Transverse colon (tissue), 4 donors: ENCODE measurements at places on chromosomes 16 and 17. TPM values are rescaled to one million over a fixed set of nuclear protein-coding genes. Genes with fewer than 3 reads are reported as not detected.

SOST gene
- not detected for total RNA-seq

- DNase-seq = no peak
Observed at GRCh38 chr17:77049440-77049839, 91.3 kb upstream of the SEC14L1 start.

DNA sequence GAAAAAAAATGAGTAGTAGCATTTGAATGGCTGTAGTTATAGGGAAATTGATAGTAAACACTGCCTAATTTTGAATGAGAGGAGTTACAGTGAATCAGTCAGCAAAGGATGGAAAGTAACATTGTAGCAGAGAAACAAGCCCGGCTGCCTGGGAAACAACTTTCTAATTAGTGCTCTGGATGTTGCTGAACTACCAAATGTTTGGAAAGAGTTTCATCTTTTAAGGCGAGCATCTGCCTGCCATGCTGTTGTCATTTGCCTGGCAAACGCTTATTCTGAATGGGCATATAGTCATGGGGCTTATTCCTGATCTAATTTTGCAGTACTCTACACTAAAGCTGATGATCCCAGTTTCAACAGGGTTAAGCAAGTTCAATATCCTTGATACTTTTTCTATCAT, 138.6 kb downstream of the CDH11 start:
- DNase-seq = no peak

DNA sequence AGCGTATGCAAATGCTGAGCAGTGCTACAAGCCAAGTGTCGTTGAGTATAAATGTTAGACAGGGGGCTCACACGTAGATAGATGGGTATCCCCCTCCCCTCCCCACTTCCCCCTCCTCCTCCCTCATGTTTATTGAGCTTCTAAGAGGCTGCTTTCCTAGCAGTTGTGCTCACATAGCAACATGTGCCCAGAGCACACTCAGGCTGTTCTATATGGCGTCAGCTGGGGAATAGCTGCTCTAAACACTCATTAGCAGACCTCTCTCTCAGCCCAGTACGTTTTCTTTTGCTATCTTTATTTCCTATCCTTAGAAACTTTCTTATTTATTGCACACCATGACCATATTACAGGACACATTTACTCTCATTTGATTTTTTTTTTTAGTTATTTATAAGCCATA, 1.8 kb downstream of the KCNJ2 start:
- DNase-seq = no peak

KAT2A gene
- total RNA-seq = 154 TPM

GRCh38 chr17:48586355-48587258, 3.4 kb downstream of the HOXB3 start:
- no peak for DNase-seq

SLC13A5 gene
- not detected for total RNA-seq

- no peak for DNase-seq
Observed at GRCh38 chr16:86951831-86952598, 365.2 kb downstream of the C16orf95 start.

- peak; percentile 100 for DNase-seq
Observed at GRCh38 chr16:352547-353403, at the start of gene AXIN1. Gene AXIN1 (minus strand): TSS chr16:352723. CDS start chr16:347025, 5,698 bp downstream.

DNA sequence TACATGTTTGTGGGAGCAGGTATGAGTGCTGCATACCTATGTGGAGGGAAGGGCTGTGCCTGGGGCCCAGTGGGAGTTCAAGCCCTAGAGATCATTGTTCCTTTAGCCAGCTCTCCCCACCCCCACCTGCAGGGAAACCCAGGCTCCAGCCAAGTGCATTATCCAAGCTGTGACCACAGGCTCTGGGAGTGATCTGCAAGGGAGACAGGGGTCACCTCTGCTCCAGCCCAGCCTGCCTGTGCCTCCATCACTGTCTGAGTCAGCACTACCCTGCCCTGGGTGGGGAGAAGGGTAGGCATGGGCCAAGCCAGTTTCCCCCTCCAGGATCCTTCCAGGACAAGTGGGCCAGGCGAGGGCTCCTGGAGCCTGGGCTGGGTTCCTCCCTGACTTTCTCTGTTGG, 32.1 kb upstream of the SBK1 start:
- no peak for DNase-seq
